HCT116 (cell line): ENCODE measurements at places on chromosomes 1 and 21. TPM values are rescaled to one million over a fixed set of nuclear protein-coding genes. Genes with fewer than 3 reads are reported as not detected.

DUSP23 gene
- total RNA-seq = 35.8 TPM

TRAF3IP3 gene
- total RNA-seq = 0.34 TPM

OR2T29 gene
- total RNA-seq = not detected

LCE3E gene
- total RNA-seq = not detected

SLC22A15 gene
- 3.1 TPM for total RNA-seq

CTSK gene
- total RNA-seq = 3.5 TPM

C1orf35 gene
- 26.1 TPM for total RNA-seq

ERG gene
- total RNA-seq = 0.17 TPM

LAMC1 gene
- total RNA-seq = 61.2 TPM

S1PR1 gene
- 0.61 TPM for total RNA-seq

KLF17 gene
- not detected for total RNA-seq

TTC22 gene
- total RNA-seq = 1.8 TPM

UBXN10 gene
- total RNA-seq = not detected

TFAP2E gene
- total RNA-seq = 6.1 TPM
